Amygdala (tissue), 56 donors: ENCODE measurements at places on chromosomes 12 and 14.

GRCh38 chr12:132447731-132448462 is 42.1 kb upstream of the FBRSL1 start:
- DNase-seq = no peak

- DNase-seq = no peak
Observed at GRCh38 chr12:70415987-70416386, 49.9 kb downstream of the KCNMB4 start.

GRCh38 chr14:64715628-64716412 is 11.6 kb downstream of the PLEKHG3 start:
- peak; percentile 79 for DNase-seq

- DNase-seq = no peak
Observed at GRCh38 chr12:38610808-38611350, 294.3 kb downstream of the ALG10B start.

- no peak for DNase-seq
Observed at GRCh38 chr14:101849125-101849524, 87.6 kb downstream of the PPP2R5C start.

GRCh38 chr14:36653962-36654793 is 7.5 kb upstream of the PAX9 start:
- DNase-seq = no peak

DNA sequence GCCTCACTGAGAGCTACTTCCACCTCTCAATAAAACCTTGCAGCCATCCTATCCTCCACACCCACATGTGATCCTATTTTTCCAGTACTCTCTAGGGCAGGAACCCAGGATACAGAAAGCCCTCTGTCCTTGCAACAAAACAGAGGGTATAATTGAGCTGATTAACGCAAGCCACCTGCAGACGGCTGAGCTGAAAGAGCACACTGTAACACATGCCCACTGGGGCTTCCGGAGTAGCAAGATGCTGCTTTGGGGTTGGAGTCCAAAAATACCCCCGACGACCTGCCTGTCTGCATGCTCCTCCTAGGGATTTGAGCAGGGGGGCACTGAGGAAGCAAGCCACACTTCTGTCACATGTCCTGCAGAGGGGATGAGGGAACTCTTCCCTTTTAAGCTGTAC is 401.1 kb upstream of the FOXG1 start:
- DNase-seq = no peak
